ENCODE measurements at places on chromosomes 7 and 10. TPM values are rescaled to one million over a fixed set of nuclear protein-coding genes. Genes with fewer than 3 reads are reported as not detected.

The CPN1 gene
- not detected for total RNA-seq

GRCh38 chr7:46900312-46901263, 681.3 kb downstream of the TNS3 start:
- peak; percentile 93 for DNase-seq
- H3K27me3 ChIP-seq, result no peaks in the 10 kb centered on the region
- no peak overlapping the region for H3K27ac ChIP-seq
- no peaks in the 10 kb centered on the region for H3K36me3 ChIP-seq
- H3K4me1 ChIP-seq, result no peaks in the 10 kb centered on the region
- H3K4me3 ChIP-seq, result no peak overlapping the region

- H3K36me3 ChIP-seq, result peaks cover 16% of the 10 kb centered on the region
- H3K4me3 ChIP-seq, result no peak overlapping the region
- H3K4me1 ChIP-seq, result no peaks in the 10 kb centered on the region
- peak; percentile 68 for DNase-seq
- H3K27ac ChIP-seq, result no peak overlapping the region
These were observed 87.8 kb downstream of the ABCC2 start for GRCh38 chr10:99870123-99870730.

The TEX47 gene
- not detected for total RNA-seq

DNA sequence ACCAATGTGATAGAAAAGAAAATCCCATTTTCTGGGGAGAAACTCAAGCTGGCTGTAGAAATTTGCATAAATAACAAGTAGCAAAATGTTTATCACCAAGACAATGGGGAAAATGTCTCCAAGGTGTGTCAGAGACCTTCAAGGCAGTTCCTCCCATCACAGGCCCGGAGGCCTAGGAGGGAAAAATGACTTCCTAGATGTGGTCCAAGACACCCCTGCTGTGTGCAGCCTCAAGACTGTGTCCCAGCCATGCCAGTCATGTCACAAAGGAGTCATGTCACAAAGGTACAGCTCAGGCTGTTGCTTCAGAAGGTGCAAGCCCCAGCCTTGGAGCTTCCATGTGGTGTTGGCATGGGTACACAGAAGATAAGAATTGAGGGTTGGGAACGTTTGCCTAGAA, 33.7 kb upstream of the THSD7A start:
- H3K4me3 ChIP-seq, result no peak overlapping the region
- no peak overlapping the region for H3K27ac ChIP-seq
- no peaks in the 10 kb centered on the region for H3K27me3 ChIP-seq
- no peaks in the 10 kb centered on the region for H3K36me3 ChIP-seq
- no peak for DNase-seq

DNA sequence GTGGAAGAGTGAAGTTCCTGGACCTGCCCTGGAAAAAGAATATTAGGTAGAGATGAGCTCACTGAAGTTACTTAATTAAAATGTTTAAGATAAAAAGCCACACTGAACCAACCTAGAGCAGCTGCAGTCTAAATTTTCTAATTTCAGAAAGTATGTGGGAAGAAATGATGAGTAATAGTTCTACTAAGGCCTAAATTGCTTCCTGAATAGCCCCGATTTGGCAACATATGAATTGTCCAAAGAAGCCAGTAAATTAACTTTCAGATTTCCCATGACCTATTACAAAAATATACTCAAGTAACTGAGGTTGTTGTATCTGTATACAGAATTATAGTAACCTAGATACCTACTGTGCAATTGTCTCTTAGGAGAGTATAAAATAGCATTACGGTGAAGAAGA, 312.6 kb downstream of the IPMK start:
- no peaks in the 10 kb centered on the region for H3K4me1 ChIP-seq
- peak; percentile 80 for DNase-seq
- no peak overlapping the region for H3K27ac ChIP-seq
- no peak overlapping the region for H3K4me3 ChIP-seq
- H3K27me3 ChIP-seq, result no peaks in the 10 kb centered on the region
- H3K36me3 ChIP-seq, result no peaks in the 10 kb centered on the region

DNA sequence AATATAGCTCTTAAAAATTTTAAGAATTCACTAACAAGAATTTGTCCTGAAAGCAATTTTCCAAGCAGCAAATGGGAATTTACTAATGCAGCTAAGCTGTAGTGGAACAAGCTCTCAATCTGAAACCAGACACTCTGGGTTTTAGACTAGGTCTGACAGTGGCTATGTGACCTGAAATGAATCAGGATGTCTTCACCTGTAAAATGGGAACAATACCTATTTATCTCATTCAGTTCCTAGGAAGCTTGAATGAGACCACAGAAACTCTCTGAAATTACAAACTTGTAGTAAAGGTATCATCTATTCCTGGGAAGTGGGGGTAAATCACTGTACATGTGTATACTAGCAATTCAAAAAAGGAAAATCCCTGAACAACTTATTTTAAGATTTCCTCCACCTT, 1.2 kb downstream of the DNAJC2 start:
- peak overlapping the region; percentile 82 for H3K4me3 ChIP-seq
- H3K27me3 ChIP-seq, result no peaks in the 10 kb centered on the region
- no peaks in the 10 kb centered on the region for H3K4me1 ChIP-seq
- H3K27ac ChIP-seq, result no peak overlapping the region
- H3K36me3 ChIP-seq, result peaks cover 15% of the 10 kb centered on the region
- DNase-seq, result no peak

DNA sequence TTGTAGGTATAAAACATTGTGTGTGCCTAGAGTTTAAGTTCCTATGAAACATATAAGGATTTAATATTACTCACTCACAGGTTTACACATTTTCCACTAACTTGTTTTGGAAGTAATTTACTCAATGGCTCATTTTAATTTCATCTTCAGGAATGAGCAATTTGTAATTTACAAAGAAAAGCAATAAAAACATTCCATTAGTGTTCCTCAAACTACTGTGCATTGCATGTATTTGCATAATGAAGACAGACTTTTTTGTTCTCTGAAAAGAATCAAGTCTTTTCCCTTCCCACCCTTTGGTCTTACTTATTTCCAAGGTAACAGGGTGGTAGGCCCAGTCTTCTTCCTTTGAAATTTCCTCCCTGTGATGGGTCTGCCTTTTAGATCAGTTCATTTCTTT, 61.2 kb downstream of the EPDR1 start:
- DNase-seq, result no peak
- no peaks in the 10 kb centered on the region for H3K36me3 ChIP-seq
- no peaks in the 10 kb centered on the region for H3K27me3 ChIP-seq
- no peak overlapping the region for H3K27ac ChIP-seq
- no peak overlapping the region for H3K4me3 ChIP-seq

GRCh38 chr7:152896217-152896616, 136.7 kb downstream of the ACTR3B start:
- no peak overlapping the region for H3K4me3 ChIP-seq
- no peaks in the 10 kb centered on the region for H3K27me3 ChIP-seq
- no peaks in the 10 kb centered on the region for H3K36me3 ChIP-seq
- no peak for DNase-seq
- no peaks in the 10 kb centered on the region for H3K4me1 ChIP-seq

DNA sequence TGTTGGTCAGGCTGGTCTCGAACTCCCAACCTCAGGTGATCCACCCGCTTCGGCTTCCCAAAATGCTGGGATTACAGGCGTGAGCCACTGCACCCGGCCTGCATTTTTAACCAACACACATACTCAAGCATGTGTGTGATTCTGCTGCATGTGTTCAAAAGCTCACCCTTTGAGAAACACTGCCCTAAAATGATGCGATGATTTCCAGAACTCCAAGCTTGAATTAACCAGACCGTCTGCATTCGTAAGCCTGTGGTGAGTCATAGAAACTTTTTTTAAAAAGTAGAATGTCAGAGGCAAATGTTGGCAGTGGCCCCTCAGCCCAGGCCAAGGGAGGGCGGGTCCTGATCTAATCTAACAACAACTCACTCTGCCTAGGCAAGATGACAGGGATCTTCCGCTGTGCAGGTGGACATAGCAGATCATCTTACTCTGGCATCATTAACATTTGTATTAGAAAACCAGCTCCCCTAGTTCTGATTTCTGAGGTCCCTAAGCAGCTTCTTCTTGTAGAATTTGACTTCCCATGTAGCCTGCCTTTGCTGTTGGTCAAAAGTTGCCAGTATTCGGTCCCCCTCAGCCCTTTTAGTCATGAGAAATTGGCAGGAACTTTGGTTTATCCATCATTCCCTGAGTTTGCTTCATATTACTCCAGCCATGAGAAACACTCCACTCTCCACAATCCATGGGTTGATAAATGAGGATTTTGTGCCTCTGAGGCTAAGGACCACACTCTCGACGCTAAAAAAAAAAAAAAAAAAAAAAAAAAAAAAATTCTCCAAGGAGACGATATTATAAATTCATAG, 190.4 kb downstream of the SKIDA1 start:
- H3K36me3 ChIP-seq, result no peaks in the 10 kb centered on the region
- peak; percentile 92 for DNase-seq
- H3K4me3 ChIP-seq, result no peak overlapping the region
- H3K27ac ChIP-seq, result peak overlapping the region; percentile 67

GRCh38 chr7:94577357-94577756, 67.7 kb downstream of the CASD1 start:
- no peaks in the 10 kb centered on the region for H3K4me1 ChIP-seq
- no peaks in the 10 kb centered on the region for H3K27me3 ChIP-seq
- H3K36me3 ChIP-seq, result no peaks in the 10 kb centered on the region
- H3K4me3 ChIP-seq, result no peak overlapping the region
- no peak for DNase-seq

The BMPER gene
- 4.4 TPM for total RNA-seq

DNA sequence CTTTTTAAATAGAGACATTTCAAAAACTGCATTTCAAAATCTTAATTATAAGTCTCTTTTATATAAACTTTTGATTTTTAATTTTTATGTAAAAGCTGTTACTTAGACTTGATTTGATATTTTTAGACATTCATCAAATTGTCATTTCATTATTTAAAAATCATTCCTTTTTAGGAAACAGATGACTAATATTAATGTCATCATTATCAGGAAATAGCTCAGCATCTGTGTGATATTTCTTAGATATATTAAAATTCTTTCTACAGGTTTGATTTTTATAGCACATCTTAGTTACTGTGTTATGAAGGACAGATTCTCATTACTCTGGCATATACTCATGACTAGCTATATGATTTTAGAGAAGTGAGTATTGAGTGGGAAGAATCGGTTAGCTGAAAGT, 17.2 kb downstream of the RUNDC3B start:
- no peak overlapping the region for H3K4me3 ChIP-seq
- no peak for DNase-seq
- no peaks in the 10 kb centered on the region for H3K4me1 ChIP-seq

- H3K36me3 ChIP-seq, result no peaks in the 10 kb centered on the region
- H3K4me1 ChIP-seq, result no peaks in the 10 kb centered on the region
- no peak overlapping the region for H3K27ac ChIP-seq
- no peaks in the 10 kb centered on the region for H3K27me3 ChIP-seq
- DNase-seq, result no peak
- no peak overlapping the region for H3K4me3 ChIP-seq
These were observed 235.0 kb upstream of the IGFBP3 start for GRCh38 chr7:46156086-46156485.

Measured in astrocyte (in vitro differentiated cells and primary cell).